ENCODE measurements at places on chromosomes 7 and 10. TPM values are rescaled to one million over a fixed set of nuclear protein-coding genes. Genes with fewer than 3 reads are reported as not detected.

Gene RNF148
- not detected for total RNA-seq

Gene CPEB3
- 2.2 TPM for total RNA-seq

Gene ZNF425
- 4.4 TPM for total RNA-seq

Gene MMD2
- not detected for total RNA-seq

Gene SUN3
- 0.45 TPM for total RNA-seq

Gene AS3MT
- 4.2 TPM for total RNA-seq

Gene TMEM176A
- not detected for total RNA-seq

Gene TRAPPC14
- 23.1 TPM for total RNA-seq
